ENCODE measurements at places on chromosomes 3 and 15. TPM values are rescaled to one million over a fixed set of nuclear protein-coding genes. Genes with fewer than 3 reads are reported as not detected.

The FBXO40 gene
- not detected for total RNA-seq

The NDUFAF3 gene
- 74.5 TPM for total RNA-seq

The PLSCR2 gene
- total RNA-seq, result not detected

The ZNF80 gene
- total RNA-seq, result not detected

The ANKRD34C gene
- total RNA-seq, result not detected

The ST8SIA2 gene
- total RNA-seq, result 0.35 TPM

GRCh38 chr3:39196034-39196433, 3.6 kb upstream of the XIRP1 start:
- no peak overlapping the region for H3K4me3 ChIP-seq
- no peaks in the 10 kb centered on the region for H3K36me3 ChIP-seq
- DNase-seq, result no peak

DNA sequence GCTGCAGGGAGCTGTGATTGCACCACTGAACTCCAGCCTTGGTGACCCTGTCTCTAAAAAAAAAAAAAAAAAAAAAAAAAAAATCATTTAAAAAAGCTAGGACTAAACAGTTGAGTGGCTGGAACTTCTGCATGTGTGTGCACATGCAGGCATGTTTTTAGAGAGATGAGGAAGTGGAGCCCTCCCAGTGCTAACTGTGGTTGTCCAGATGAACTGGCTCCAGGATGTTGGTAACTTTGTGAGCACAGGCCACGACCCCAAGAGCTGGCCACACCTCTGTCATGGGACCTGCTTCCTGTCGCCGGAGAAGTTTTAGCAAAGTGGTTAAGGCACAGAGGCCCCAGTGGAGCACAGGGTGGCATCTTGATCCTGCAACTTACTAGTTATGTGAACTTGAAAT, 27.0 kb downstream of the CHCHD6 start:
- H3K36me3 ChIP-seq, result no peaks in the 10 kb centered on the region
- H3K4me3 ChIP-seq, result no peak overlapping the region
- no peak overlapping the region for H3K27ac ChIP-seq
- DNase-seq, result no peak

GRCh38 chr3:217948-218347, 21.4 kb downstream of the CHL1 start:
- no peak overlapping the region for H3K4me3 ChIP-seq
- no peaks in the 10 kb centered on the region for H3K36me3 ChIP-seq

- DNase-seq, result no peak
- H3K4me1 ChIP-seq, result no peaks in the 10 kb centered on the region
- H3K4me3 ChIP-seq, result no peak overlapping the region
- peaks cover 2% of the 10 kb centered on the region for H3K36me3 ChIP-seq
- H3K27ac ChIP-seq, result no peak overlapping the region
- no peaks in the 10 kb centered on the region for H3K27me3 ChIP-seq
Measured at GRCh38 chr15:55484917-55485672, 22.9 kb downstream of the DNAAF4 start.

DNA sequence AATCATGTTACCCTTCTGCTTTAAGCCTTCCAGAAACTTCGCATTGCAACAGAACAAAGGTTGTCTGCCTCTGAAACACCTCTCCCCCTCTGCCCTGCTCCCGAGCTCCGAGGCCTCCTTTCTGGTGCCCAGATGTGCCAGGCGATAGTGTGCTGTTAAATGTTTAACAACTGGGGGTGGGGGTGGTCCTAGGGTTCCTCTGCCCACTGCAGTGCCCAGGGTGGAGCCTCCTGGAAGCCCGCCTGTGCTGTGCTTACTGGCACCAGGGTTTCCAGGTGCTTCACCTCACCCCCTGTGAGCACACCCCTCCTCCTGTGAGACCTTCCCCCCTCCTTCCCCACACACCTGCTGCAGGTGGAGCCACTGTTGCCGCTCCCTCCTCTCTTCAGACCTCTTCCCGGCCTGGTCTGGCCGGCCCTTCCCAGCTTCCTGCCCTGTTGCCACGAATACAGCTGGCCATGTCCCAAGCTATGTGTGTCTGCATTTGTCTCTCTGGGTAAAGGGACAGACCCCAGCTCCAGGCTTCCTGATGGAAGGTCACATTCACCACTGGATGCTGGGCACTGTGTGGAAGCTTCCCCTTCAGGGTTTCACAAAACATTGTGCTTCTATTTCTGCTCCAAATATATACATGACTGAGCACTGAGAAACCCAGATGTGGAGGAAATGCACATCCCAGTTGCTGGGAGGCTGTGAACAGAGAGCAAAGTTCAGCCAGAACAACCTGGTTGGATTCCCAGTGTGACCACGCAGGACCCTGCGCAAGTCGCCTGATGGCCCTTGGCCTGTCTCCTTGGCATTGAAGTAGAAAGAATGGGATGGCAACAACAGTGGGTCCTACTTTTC, 37.2 kb downstream of the MGLL start:
- H3K36me3 ChIP-seq, result no peaks in the 10 kb centered on the region
- H3K27ac ChIP-seq, result no peak overlapping the region
- no peaks in the 10 kb centered on the region for H3K27me3 ChIP-seq
- H3K4me1 ChIP-seq, result peaks cover 3% of the 10 kb centered on the region
- no peak for DNase-seq
- no peak overlapping the region for H3K4me3 ChIP-seq

- no peaks in the 10 kb centered on the region for H3K27me3 ChIP-seq
- no peaks in the 10 kb centered on the region for H3K36me3 ChIP-seq
- DNase-seq, result no peak
Measured at GRCh38 chr3:117097351-117097750, 387.8 kb downstream of the TUSC7 start.

DNA sequence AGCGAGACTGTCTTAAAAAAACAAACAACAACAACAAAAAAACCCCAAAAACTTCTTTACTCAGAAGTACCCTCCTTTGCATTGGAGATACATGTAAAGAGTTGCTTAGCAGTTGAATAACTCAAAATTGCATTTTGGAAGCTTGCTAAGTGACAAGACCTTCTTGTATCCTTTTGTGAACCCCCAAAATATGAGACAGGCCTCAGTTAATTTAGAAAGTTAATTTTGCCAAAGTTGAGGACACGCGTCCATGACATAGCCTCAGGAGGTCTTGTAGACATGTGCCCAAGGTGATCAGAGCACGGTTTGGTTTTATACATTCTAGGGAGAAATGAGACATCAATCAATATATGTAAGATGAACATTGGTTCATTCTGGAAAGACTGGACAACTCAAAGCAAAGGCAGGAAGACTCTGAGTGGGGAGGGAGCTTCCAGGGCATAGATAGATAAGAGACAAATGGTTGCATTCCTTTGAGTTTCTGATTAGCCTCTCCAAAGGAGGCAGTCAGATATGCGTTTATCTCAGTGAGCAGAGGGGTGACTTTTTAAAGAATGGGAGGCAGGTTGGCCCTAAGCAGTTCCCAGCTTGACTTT, 1.7 kb upstream of the ARF4 start:
- no peaks in the 10 kb centered on the region for H3K36me3 ChIP-seq
- DNase-seq, result no peak
- H3K4me1 ChIP-seq, result peaks cover 25% of the 10 kb centered on the region
- H3K27ac ChIP-seq, result peak overlapping the region; percentile 99
- no peaks in the 10 kb centered on the region for H3K27me3 ChIP-seq

GRCh38 chr3:155869691-155870090, 759 bp upstream of the GMPS start:
- peak overlapping the region; percentile 76 for H3K4me3 ChIP-seq
- no peaks in the 10 kb centered on the region for H3K27me3 ChIP-seq
- no peaks in the 10 kb centered on the region for H3K36me3 ChIP-seq
- no peak for DNase-seq

GRCh38 chr15:32099097-32099785, 68.9 kb downstream of the CHRNA7 start:
- no peaks in the 10 kb centered on the region for H3K36me3 ChIP-seq
- H3K27ac ChIP-seq, result no peak overlapping the region
- H3K4me1 ChIP-seq, result no peaks in the 10 kb centered on the region

DNA sequence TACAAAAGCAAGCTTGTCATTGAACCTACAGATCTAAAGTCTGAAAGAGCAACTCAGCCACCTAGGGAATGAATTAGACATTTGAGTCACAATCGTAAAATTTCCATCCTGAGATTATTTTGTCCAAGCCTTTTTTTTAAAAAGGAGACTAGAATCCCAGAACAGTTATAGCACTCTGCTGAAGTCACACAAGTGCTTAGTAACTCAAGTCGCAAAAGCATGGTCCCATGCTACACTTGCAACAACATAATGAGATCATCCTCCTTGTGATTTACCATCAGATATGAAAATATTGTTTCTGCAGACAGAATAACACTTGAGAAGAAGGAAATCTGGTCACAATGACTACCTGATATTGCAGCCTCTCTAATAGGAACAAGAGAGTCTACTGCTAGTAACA, 106.7 kb downstream of the ZIC4 start:
- DNase-seq, result peak; percentile 26
- H3K27ac ChIP-seq, result no peak overlapping the region
- H3K27me3 ChIP-seq, result no peaks in the 10 kb centered on the region
- H3K4me3 ChIP-seq, result no peak overlapping the region
- H3K4me1 ChIP-seq, result no peaks in the 10 kb centered on the region
- H3K36me3 ChIP-seq, result no peaks in the 10 kb centered on the region

- no peaks in the 10 kb centered on the region for H3K4me1 ChIP-seq
- no peak overlapping the region for H3K27ac ChIP-seq
- H3K36me3 ChIP-seq, result no peaks in the 10 kb centered on the region
- H3K27me3 ChIP-seq, result no peaks in the 10 kb centered on the region
- no peak for DNase-seq
Measured at GRCh38 chr3:111373861-111374260, 168.1 kb upstream of the CD96 start.

DNA sequence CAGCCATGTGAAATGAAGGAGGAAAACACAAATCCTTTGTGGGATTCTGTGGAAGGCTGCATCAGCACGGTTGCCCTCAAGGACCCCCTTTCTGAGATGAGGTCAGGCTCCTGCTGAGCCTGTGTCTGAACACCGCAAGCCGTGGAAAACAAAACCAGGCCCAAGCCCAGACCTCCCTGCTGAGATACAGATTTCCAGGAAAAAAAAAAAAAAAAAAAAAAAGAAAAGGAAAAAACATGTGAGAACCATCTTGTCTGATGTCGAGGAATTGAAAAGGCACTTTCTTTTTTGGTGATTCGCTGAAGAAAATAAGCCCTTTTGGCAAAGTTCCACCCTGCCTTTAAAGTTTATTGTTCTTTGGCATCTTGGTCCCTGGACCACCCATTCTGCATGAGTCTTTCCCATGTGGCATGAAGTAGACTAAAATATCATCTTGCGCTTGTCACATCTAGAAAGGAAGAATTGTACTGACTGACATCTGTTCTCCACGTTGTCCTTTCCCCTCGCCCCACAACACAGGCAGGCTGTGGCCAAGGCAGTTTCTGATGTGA, 117.6 kb downstream of the CHST2 start:
- no peak overlapping the region for H3K4me3 ChIP-seq
- no peaks in the 10 kb centered on the region for H3K36me3 ChIP-seq
- H3K27me3 ChIP-seq, result no peaks in the 10 kb centered on the region
- H3K4me1 ChIP-seq, result peaks cover 31% of the 10 kb centered on the region
- no peak overlapping the region for H3K27ac ChIP-seq
- DNase-seq, result no peak

GRCh38 chr3:102454181-102454580, 19.4 kb downstream of the ZPLD1 start:
- no peak overlapping the region for H3K27ac ChIP-seq
- no peaks in the 10 kb centered on the region for H3K36me3 ChIP-seq
- H3K4me3 ChIP-seq, result no peak overlapping the region
- H3K27me3 ChIP-seq, result no peaks in the 10 kb centered on the region

- no peaks in the 10 kb centered on the region for H3K27me3 ChIP-seq
- H3K27ac ChIP-seq, result no peak overlapping the region
- no peaks in the 10 kb centered on the region for H3K4me1 ChIP-seq
Measured at GRCh38 chr3:65662095-65662494, 376.6 kb downstream of the MAGI1 start.

DNA sequence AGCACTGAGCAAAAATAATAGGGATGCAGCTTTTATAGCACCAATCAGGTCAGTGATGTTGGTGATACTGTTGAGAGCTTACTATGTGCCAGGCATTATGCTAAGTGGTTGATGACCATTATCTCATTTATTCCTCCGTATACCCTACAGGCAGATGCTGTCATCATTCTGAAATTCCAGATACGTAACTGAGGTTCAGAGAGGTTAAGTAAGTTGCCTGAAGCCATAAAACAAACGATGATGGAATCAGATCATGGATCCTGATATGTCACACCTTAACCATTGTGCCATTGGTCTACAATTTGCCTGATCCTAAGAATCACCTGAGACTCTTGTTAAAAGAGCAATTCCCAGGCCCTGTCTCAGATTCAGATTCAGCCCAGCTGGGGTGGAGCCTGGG, 49.5 kb downstream of the ST6GAL1 start:
- H3K27ac ChIP-seq, result no peak overlapping the region
- no peak overlapping the region for H3K4me3 ChIP-seq
- H3K27me3 ChIP-seq, result no peaks in the 10 kb centered on the region
- no peak for DNase-seq

- H3K4me1 ChIP-seq, result no peaks in the 10 kb centered on the region
- no peaks in the 10 kb centered on the region for H3K36me3 ChIP-seq
- no peak overlapping the region for H3K4me3 ChIP-seq
- H3K27ac ChIP-seq, result no peak overlapping the region
Measured at GRCh38 chr3:98445949-98446406, 17.0 kb upstream of the OR5K1 start.

GRCh38 chr3:194224471-194225417, 88.8 kb downstream of the HES1 start:
- peaks cover 10% of the 10 kb centered on the region for H3K27me3 ChIP-seq
- DNase-seq, result no peak
- H3K27ac ChIP-seq, result no peak overlapping the region

GRCh38 chr3:194259982-194260766, 91.0 kb downstream of the CPN2 start:
- no peaks in the 10 kb centered on the region for H3K27me3 ChIP-seq
- H3K27ac ChIP-seq, result no peak overlapping the region
- H3K4me1 ChIP-seq, result peaks cover 15% of the 10 kb centered on the region
- no peak overlapping the region for H3K4me3 ChIP-seq

- DNase-seq, result no peak
- H3K4me1 ChIP-seq, result no peaks in the 10 kb centered on the region
- no peaks in the 10 kb centered on the region for H3K27me3 ChIP-seq
- H3K36me3 ChIP-seq, result no peaks in the 10 kb centered on the region
- no peak overlapping the region for H3K4me3 ChIP-seq
Measured at GRCh38 chr3:29991198-29991597, 615.2 kb upstream of the TGFBR2 start.

- H3K36me3 ChIP-seq, result no peaks in the 10 kb centered on the region
- H3K27ac ChIP-seq, result no peak overlapping the region
- no peaks in the 10 kb centered on the region for H3K27me3 ChIP-seq
- no peak for DNase-seq
Measured at GRCh38 chr15:45228931-45229330, 23.1 kb upstream of the SLC28A2 start.

DNA sequence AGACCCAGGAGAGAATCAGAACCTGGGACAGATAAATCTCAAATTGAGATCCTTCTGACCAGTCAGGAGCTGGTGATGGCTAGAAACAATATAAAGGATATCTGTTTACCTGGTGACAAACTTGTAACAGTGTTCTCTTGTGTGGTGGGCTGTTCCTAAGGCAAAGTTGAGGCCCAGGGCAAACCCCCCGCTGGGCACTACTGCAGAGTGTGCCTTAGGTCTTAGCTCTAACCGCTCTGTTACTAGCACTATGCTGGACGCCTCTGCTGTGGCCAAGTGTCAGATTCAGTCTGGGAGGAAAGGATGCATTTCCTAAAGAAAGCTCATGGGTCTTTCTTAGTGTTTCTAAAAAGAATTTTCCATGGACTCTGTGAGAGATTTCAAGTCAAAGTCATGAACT, 146.5 kb upstream of the MEIS2 start:
- H3K27ac ChIP-seq, result no peak overlapping the region
- no peak for DNase-seq
- no peaks in the 10 kb centered on the region for H3K27me3 ChIP-seq

- DNase-seq, result no peak
- H3K27ac ChIP-seq, result no peak overlapping the region
- no peaks in the 10 kb centered on the region for H3K36me3 ChIP-seq
- no peaks in the 10 kb centered on the region for H3K4me1 ChIP-seq
- H3K27me3 ChIP-seq, result no peaks in the 10 kb centered on the region
Measured at GRCh38 chr15:92157666-92158298, 235.9 kb upstream of the ST8SIA2 start.
